ENCODE measurements at places on chromosomes 7 and 10.

DNA sequence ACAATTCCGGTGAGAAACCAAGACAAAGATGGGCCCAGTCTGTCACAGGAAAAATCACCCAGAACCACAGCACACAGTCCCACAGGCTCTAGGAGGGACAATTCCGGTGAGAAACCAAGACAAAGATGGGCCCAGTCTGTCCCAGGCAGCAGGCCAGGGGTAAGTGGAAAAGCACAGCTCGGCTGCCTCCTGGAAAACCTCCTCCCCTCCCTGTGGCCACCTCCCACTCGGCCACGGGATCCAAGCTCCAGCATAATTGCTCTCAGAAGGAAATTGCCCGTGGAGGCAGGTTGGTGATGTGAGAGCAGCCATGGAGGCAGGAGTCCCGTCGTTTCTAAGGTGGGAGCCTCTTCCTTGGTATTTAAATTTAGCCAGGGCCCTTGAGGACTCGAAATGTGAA, 95.7 kb downstream of the PLXNA4 start:
- no peak for DNase-seq

DNA sequence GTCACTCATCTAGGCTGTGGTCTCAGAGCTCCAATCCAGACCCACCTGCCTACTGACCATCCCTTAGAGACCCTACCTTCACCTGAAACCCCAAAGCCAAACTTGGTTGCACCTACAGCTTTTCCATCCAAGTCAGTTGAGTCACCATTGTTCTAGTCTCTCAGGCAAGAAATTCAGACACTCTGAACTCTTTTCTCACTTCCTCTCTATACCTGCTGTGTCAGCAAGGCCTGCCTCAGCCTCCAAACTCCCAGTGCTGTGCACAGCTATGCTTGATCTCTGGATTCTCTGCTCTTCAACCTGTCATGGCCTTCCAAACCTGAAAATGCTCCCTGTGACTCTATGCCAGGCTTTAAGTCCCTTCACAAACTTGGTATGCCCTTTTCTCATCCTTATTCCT, 47.4 kb upstream of the MTURN start:
- DNase-seq, result no peak

DNA sequence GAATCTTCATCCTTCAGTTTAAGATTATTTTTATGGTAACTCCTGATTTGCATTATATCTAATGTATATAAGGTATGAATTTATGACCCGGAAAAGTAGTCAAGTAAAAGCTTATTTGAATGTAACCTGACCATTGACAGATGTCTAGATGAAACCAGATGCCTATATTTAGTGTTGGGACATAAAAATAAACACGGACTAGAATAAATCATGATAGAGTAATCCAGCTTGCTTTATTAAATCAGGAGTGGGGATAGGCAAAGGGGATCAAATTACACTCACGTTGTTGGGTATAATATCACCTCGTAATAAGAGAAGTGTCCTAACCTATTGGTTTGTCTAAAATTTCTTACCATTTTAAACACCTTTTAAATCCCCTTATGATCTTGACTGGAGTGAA, 244.6 kb downstream of the AGMO start:
- no peak for DNase-seq

- no peak for DNase-seq
These were observed 6.6 kb downstream of the CPA2 start for GRCh38 chr7:130273081-130273932.

DNA sequence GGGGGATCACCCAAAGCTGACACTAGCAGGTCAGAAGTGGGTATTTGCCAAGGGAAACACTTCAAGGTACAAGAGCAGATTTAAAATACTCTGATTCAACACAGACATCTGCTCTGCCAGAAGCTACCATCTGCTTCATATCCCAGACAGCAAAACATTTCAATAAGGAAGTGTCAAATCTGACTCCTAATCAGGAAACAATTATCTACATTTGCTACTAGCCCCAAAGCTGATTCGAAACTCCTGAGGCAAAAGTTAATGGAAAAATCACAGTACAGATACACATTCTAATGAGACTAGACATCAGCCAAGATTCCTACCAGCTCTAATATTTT, 48.9 kb downstream of the PARD3 start:
- no peak for DNase-seq

DNA sequence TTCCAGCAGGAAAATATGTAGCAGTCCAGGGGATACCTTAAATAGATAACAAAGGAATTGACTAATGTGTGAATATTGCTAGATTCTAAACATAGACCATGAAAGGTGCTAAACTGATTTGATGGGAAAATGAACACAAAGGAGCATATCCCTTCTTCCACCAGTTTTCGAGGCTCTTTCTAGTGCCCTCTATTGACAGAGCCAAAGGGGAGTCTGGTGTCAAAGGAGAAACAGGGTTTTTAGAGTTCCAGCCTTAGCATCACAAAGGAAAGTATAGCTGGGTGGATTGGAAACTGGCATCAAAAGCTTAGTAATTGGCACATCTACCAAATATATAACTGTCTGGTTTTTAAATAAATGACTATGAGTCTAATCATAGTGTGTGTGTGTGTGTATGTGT, 636.8 kb downstream of the ETV1 start:
- no peak for DNase-seq

DNA sequence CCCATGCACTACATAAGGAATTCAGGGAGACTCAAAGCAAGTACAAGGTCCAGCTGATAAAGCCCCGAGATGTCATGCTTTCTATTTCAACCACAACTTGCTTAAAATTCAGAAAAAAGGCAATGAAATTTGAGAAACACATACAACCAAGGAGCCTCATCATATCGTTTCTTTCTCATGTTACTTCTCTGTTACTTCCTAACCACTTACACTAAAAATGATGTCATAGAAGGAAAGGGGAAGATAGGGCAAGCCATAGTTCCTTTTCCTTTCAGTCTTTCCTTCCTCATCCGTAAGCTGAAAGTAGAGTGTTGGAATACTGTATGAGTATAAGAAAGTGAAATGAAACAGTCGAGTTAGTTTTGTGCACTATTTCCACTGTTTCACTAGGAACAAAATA, 27.9 kb upstream of the CDK14 start:
- DNase-seq, result no peak

DNA sequence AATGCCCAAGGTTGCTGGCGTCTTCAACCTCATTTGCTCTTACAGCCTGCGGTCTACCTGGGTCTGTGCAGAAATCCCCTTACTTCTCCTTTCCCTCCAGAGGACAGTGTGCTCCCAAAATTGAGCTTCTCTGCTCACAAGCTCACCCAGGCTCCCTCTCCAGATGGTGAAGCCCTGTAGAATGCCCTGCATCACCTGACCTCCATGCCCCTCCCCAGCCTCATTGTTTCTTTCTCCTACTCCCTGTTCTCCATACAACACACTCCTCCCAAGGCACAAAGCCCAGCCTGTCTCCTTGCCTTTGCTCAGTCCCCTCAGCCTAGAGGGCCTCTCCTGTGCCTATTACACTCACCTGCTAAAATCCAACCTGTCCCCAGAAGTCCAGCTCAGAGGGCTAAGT, 3.5 kb downstream of the CRHR2 start:
- DNase-seq, result no peak

GRCh38 chr7:84232646-84233045, 38.1 kb upstream of the SEMA3A start:
- no peak for DNase-seq

DNA sequence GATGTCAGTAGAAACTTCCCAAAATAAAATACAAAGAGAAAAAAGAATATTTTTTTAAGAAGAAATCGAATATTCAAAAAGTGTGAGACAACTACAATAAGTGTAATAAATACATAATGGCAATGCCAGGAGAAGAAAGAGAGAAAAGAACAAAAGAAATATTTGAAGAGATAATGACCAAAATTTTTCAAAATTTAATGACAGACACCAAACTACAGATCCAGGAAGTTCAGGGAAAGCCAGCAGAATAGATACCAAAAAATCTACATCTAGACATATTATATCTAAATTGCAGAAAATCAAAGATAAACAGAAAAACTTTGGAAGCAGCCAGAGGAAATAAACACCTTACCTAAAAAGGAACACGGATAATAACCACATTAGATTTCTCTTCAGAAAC, 66.8 kb upstream of the CDK1 start:
- DNase-seq, result no peak
